ENCODE measurements at places on chromosomes 5 and 9. TPM values are rescaled to one million over a fixed set of nuclear protein-coding genes. Genes with fewer than 3 reads are reported as not detected.

DNA sequence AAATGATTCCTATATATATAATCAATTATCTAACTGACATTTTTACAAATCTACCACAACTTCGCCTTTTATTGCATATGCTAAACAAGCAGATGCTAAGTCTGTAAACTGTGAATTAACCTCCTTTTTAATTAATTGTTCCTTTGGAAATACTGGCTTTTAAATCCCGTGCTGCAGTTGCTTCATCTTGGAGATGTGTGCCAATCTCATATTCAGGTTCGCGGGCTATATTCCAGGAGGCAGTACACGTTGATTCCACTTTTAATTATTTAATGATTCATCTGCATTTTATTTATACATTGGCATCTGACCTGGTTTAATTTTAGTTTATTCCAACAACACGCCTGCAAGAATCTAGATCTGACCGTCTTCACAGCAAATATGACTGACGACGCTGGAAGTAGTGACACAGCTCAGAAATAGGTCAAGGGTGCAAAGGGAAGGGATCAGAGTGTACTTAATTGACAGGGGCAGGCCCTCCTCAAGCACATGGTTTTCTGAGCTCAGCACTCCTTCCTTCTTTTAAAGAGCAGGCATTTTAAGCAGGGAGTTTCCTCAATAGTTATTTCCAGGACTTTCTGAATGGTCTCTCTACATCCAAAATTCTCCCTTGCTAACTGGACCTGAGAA, 125.2 kb downstream of the GLIS3 start:
- no peaks in the 10 kb centered on the region for H3K27me3 ChIP-seq
- DNase-seq = no peak
- no peaks in the 10 kb centered on the region for H3K36me3 ChIP-seq
- no peaks in the 10 kb centered on the region for H3K4me1 ChIP-seq
- H3K27ac ChIP-seq = no peak overlapping the region
- H3K4me3 ChIP-seq = no peak overlapping the region

DNA sequence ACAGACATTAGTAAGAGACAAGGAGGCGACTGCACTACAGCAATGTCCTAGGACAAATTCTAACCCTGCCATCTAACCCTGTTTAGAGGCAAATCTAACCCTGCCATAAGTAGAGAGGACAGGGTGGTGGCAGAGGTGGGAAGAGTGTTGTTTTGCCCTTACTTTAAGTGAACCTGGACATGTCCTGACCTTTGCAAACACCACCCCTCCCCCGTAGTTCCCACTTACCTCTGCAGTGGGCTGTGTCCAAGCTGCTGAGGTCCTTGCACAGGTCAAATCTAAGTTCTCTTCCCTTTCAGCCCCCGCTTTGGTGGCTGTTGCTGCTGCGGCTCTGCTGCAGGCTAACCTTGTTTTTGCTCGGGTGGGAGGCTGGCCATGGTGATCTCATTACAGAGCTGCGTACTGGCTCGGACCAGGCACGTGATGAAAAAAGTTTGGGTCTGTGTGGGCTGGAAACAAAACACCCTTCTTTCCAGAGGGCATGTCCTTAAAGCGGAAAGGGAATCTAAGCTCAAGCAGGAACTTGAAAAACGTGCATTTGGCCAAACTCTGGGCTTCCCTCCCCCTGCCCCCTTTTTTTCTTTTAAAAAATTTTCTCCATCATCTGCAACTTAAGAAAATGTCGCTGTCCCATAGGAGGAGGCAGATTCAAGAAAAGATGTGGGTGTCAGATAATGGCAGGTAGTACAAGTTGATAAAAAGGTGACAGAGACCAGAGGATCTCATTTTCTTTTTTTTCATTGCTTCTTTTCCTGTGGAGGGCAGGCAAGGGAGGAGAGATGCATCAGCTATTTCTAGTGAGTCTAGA, at the start of gene FAXDC2:
Gene FAXDC2 (minus strand): TSS at position 349 of the 808 bp plus-strand sequence. CDS start 12,425 bp downstream, outside the sequence.
- H3K4me3 ChIP-seq = no peak within 1 kb of the TSS
- 0 out of 2 replicates have a peak, but pooled peaks cover 1% of the 10 kb centered on the region for H3K36me3 ChIP-seq
- H3K27me3 ChIP-seq = no peaks in the 10 kb centered on the region
- no peaks in the 10 kb centered on the region for H3K4me1 ChIP-seq

The RAB3C gene
- total RNA-seq = not detected

The RABGAP1 gene
- total RNA-seq = 85.1 TPM

- no peaks in the 10 kb centered on the region for H3K4me1 ChIP-seq
- H3K4me3 ChIP-seq = no peak overlapping the region
- no peak overlapping the region for H3K27ac ChIP-seq
- H3K36me3 ChIP-seq = no peaks in the 10 kb centered on the region
- DNase-seq = no peak
- no peaks in the 10 kb centered on the region for H3K27me3 ChIP-seq
Observed at GRCh38 chr5:126971455-126972031, 58.8 kb downstream of the MARCHF3 start.

The PCDHGC4 gene
- total RNA-seq = 7.0 TPM

GRCh38 chr9:116208417-116209232, 55.0 kb downstream of the PAPPA start:
- H3K36me3 ChIP-seq = no peaks in the 10 kb centered on the region
- H3K4me3 ChIP-seq = no peak overlapping the region
- DNase-seq = no peak

DNA sequence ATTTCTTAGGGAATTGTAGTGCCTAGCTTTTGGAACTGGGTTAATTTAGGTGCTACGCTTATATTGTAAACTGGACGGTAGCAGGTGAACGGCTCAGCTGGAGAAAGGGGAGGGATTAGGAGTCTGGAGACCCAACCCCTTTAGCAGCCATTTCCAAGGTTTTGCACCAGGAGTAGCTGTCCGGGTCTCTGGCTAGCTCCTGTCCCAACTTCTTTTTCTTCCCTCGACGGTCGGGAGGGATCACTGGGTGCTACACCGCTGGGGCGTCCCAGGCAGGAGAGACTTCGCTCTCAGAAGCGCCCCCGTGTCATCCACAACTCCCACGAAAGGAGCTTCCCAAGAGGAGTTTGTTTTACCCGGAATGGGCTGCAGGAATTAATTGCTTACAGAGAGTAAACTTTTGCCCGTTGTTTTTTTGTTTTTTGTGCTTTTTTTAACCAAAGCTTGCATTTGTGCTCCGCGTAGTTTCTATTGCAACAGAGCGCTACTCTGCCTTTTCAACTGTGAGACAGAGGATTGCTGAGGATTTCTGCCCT, 1640.9 kb upstream of the C9orf72 start:
- no peak overlapping the region for H3K27ac ChIP-seq
- no peaks in the 10 kb centered on the region for H3K36me3 ChIP-seq
- H3K4me1 ChIP-seq = no peaks in the 10 kb centered on the region

The DEPDC1B gene
- total RNA-seq = 22.7 TPM

The PCDHA8 gene
- not detected for total RNA-seq

The SIT1 gene
- 97.6 TPM for total RNA-seq
